Activated T-helper 9 cell treated with anti-CD3 and anti-CD28 coated beads, Interleukin-2, amount 50 U/mL, for 16 hours (primary cell): ENCODE measurements at places on chromosomes 11 and 22.

GRCh38 chr11:114395736-114396135 lies 4.6 kb downstream of the C11orf71 start:
- DNase-seq = no peak

GRCh38 chr11:44178381-44178780 lies 82.9 kb downstream of the EXT2 start:
- DNase-seq = no peak

GRCh38 chr11:35035894-35036408 lies 103.0 kb upstream of the CD44 start:
- no peak for DNase-seq

DNA sequence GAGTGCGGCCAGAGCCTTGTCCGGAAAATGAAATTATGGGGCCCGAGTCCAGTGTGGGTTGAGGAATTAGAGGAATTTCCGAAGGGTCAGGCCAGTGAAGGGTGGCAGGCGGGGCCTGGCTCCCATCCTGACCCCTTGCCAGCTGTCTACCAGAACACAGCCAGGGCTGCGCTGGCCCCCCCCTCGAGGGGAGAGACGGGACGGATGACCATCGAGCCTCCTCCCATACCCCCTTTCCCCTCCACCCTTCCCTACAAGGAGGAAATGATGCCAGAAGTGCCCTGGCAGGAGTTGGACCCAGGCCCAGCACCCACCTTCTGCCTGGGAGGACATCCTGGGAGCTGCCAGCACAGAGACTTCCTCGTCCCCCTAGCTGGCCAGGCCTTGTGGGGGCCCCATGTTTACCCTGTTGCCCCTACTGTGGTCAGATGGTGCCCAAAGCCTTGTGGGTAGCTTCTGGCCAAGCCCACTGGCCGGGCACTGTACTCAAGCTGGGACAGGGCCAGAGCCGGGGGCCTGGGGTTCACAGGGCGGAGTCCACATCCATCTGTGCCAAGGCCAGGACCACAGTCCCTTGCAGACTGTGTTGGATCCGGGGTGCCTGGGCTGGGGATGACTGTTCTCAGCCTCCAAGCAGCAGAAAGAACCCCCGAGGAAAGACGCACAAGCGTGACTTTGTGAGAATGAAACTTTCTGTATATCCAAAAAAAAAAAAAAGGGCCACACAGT lies 20.8 kb downstream of the ARVCF start:
- no peak for DNase-seq

- DNase-seq = peak; percentile 90
These were observed at the start of gene TTC12 for GRCh38 chr11:113314389-113315301. TTC12 (plus strand) TSS chr11:113314583; CDS start chr11:113316258, 1,675 bp downstream.

- DNase-seq = no peak
These were observed 43.5 kb upstream of the TCF20 start for GRCh38 chr22:42313804-42314581.

- no peak for DNase-seq
These were observed 790 bp downstream of the RAB1B start for GRCh38 chr11:66268952-66269905.

DNA sequence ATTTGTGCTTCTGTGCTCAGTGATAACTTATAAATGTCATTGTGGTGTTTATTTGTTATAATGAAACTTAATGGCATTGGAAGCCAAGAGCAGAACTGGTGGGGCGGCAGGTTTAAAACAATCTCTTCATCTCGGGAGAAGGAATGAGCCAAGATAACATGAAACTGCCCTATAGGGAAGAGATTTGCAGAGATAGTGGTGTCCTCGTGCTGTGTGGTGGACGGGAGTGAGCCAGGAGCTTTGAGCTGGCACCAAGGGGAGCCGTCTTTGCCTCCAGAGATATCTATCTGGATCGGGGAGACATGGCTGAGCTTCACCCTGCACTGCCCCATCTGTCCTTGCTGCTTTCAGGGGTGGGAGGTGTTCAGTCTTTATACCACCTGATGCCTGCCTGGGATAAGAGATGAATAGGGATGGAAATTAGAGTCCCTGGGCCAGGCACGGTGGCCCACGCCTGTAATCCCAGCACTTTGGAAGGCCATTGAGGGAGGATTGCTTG lies 189.6 kb downstream of the ST3GAL4 start:
- no peak for DNase-seq

- DNase-seq = no peak
These were observed 54.2 kb upstream of the CYP2D6 start for GRCh38 chr22:42184852-42185251.

DNA sequence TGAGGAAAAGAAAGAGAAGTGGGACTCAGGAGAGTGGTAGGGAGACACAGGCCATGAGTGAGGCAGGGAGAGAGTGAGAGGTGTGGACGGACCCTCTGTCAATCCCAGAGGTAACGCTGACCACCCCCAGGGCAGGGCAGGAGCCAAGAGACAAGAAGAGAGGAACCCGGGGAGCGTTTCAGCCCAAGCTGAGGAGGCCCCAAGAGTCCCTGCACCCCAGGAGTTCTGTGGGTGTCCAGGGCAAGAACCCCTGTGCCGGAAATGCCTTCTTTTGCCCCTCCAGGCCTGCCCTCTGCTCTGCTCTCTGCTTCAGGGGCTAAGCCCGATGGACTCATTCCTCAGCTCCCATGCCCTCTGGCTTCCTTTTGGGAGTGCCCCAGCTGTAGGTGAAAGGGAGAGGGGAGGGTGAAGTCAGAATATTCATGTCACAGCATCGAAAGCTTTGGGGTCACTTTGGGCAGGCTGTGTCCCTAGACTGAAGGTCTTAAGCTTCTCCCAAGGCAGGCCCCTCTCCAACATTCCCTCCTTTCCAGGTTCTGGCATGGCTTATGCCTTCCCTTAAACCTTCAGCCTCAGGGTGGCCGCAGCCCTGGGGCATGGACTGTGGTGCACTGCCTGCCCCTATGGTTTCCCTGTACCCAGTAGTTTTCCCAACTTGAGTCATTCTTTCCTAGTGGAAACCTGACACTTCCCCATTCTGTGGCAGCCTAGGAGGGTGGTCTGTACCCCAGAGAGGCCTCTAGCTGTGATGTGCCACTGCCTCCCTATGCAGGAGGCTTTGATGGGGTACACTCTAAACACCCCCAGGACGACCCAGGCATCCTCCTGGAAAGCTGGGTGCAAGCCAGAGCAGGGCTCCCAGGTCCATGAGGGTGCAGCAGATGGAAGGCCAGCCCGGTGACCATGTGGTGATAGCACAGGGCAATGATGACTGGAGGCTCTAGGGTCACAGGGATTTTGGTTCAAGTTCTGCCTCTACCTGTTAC lies 27.1 kb downstream of the MYEOV start:
- no peak for DNase-seq

DNA sequence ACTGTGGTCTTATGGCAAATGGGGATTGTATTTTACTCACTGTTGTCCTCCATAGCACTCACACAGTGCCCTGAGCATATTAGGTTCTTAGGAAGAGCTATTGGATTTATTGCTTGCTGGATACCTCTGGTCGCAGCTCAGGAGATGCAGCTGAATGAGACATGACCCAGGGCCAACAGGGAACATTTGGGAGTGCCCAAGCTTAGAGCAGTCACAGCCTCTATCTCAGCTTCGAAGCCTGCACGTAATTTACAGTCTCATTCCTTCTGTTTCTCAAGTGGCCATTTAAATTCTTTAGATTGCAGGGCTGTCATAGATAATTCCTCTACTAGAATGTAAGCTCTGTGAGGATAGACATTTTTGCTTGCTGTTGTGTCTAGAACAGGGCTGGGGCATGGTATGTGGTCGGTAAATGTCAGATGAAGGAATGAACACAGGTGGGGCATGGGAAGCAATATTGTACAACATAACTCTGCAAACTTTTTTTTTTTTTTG lies 192.8 kb downstream of the GRIK4 start:
- DNase-seq = no peak

GRCh38 chr22:46652847-46653331 lies 32.7 kb downstream of the GRAMD4 start:
- DNase-seq = no peak

DNA sequence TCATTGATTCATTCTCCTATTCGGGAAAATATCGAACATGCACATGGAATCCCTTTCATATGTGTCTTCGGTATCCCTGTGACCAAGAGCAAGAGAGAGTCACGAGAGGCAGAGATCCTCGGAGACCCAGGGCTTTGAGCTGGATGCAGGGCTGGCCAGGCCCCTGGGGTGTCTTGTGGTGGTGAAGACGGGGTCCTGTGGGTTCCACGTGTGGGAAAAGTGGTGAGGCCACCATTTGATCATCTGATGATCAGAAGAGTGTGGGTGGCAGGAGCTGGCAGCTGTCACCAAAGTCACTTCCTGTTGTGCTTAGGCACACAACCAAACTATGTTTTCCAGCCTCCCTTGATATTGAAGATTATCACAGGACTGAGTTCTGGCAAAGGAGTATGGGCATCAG lies 94.0 kb downstream of the BRD1 start:
- DNase-seq = no peak

GRCh38 chr11:100467821-100468508 lies 219.1 kb upstream of the ARHGAP42 start:
- DNase-seq = no peak

DNA sequence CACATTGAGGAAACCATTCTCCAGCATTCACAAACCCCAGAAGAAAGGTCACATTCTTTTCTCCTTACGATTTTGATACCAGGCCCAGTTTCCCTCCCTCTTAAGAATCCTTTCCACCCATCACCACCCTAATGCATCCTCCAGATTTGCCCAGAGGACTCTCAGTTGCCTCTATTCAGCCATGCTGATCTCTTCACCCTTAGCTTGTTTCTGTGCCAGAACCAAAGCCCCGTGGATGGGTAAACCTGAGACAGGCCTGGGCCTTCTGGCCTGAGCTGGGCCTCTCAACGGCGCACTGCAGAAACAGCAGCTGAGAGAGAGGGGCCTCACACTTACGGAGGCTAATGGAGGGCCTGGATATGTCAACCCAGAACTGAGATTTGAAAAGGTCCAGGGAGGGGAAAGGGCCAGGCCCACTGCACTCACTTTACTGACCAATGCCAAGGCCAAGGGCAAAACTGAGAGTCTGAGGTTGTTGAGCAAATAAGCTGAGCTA lies 32.2 kb upstream of the OAF start:
- DNase-seq = no peak

DNA sequence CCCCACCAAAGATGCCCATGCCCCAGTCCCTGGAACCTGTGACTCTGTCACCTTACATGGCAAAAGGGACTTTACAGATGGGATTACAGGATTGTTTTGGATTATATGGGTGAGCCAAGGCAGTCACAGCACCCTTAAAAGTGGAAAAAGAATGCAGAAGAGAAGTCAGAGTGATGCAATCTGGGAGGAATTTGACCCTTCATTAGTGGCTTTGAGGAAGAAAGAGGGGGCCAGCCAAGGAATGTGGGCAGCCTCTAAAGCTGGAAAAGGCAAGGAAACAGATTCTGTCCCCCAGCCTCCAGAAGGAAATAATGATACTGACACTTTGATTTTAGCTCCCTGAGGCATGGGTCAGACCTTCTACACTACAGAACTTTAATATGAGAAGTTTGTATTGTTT lies 257.3 kb upstream of the ISX start:
- no peak for DNase-seq

DNA sequence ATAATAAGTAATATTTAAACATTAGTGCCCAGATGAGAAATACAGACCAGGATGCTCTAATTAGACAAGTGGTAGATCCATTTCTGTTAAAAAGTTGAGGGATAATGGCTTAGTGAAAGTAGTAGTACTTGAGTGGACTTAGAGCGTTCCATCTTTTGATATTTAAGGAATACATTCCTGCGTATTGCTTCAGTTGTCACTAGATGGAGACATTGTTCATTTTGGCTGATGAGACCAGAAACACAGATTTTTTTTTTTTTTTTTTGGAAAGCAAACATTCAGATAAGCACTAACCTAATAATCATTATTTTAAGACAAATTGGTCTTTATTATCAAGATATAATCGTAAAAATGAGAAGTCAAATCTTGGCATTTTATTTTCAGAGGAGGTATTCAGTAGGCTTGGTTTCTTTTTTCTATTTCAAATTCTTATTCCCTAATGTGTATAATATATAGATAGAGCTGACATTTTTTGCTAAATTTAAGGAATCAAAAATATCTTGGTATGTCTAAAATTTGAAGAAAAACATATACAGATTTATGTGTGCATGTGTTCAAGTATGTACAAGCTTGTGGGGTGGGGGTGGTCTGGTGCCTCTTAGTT lies 92.9 kb downstream of the DYNC2H1 start:
- DNase-seq = no peak

DNA sequence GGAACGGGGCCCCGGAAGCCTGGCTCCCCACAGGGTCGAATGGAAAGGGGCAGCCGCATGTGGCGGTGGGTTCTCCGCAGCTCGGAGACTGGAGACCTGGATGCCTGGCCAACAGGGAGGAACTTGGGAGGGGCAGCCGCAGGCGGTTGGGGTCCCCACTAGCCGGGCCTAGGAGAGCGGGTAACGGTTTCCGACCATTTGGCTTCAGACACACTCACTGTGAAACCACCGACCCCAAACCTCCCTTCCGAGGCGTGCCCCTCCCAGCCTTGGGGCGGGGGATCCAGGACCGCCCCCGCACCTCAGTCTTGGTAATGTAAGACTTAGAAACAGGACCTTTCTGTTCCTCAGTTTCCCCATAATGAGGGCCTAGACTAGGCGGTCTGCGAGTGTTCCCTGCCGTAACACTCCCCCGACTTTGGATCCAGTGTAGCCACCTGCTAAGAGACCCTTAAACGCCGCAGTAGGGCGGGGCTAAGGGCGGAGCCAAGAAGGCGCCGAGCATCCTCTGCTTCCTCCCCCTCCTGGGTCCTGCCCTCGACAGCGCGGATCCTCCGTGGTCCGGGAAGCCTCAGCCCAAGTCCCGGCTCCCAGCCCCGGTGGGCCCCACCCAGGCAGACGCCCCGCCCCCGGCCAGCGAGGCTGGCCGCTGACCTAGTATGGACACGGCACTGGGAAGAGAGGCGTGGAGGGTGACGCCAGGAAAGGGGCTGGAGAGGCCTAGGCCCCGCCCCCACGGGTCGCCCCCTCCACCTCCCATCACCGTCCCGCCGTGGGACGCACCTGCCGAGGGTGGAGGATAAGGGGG lies 1.8 kb upstream of the RASGRP2 start:
- DNase-seq = peak; percentile 54

DNA sequence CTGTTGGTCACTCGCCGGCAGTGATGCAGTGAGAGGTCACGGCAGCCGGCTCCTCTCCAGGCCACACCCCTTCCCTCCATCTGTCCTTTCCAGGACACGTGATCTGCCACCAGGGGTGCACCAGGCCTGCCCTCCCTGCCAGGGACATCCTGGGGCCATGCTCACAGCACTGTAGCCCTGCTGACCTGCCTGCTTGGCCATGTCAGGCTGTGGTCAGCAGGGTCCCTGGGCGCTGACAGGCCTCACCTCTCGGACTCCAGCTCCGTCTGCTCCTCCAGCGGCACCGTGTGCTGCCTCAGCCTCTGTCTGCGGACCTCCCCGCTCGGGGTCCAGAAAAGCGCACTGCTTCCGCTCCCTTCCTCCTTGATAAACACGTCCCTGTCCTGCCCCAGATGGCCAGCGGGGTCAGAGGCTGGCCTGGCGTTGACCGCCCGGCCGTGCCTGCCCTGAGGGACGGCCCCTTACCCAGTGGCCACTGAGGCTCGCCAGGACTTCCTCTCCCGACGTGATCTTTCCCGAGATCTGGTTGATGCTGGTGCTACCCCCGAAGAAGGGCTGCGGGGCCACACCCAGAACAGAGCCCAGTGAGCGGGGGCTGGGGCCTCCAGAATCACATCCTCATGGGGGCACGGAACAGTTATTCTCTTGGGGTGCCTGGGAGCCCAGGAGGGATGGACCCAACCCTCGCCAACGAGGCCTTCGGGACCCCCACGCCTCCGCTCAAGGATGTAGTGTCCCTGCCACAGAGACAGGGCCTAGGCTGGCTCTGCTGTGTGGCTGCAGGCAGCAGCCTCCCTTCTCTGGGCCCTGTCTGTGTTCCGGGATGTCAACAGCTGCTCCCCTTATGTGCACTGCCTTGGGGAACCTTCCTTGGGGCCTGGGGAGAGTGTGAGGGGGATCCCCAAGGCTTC lies 36.3 kb upstream of the CARS1 start:
- no peak for DNase-seq

- no peak for DNase-seq
These were observed 5.3 kb upstream of the TBC1D22A start for GRCh38 chr22:46757104-46757503.
